Stimulated activated CD4-positive, alpha-beta T cell treated with anti-CD3 and anti-CD28 coated beads, Interleukin-12 subunit alpha, Interleukin-12 subunit beta, amount 100 ng/mL, for 24 hours (primary cell): ENCODE measurements at places on chromosomes 13 and 19.

GRCh38 chr13:77846173-77846572 is 72.5 kb downstream of the EDNRB start:
- DNase-seq: no peak

- DNase-seq: no peak
Observed at GRCh38 chr19:53541971-53542370, 4.0 kb downstream of the ZNF331 start.

DNA sequence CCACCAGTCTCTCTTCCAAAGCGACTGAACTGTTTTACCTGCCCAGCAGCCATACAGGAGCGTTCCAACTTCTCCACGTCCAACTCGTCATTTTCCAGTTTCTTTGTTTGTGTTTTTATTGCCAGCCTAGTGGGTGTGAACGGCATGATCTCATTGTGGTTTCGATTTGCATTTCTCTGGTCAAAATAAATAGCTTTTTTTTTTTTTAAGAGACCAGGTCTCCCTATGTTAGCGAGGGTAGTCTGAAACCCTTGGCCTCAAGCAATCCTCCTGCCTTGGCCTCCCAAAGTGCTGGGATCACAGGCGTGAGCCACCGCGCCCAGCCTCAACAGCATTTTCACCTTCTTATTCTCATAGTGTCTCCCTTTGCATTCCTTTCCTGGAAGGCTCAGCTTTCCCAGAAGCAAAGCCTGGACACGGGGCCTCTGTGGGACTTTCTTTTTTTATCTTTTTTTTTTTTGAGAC is 4.2 kb upstream of the JSRP1 start:
- no peak for DNase-seq

DNA sequence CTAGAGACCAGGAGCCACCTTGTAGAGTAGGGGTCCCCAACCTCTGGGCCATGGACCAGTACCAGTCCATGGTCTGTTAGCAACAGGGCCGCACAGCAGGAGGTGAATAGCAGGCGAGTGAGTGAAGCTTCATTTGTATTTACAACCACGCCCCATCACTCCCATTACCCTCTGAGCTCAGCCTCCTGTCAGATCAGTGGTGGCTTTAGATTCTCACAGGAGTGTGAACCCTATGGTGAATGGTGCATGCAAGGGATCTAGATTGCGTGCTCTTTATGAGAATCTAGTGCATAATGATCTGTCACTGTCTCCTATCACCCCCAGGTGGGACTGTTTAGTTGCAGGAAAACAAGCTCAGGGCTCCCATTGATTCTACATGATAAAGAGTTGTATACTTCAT is 303.6 kb downstream of the KCNRG start:
- no peak for DNase-seq

DNA sequence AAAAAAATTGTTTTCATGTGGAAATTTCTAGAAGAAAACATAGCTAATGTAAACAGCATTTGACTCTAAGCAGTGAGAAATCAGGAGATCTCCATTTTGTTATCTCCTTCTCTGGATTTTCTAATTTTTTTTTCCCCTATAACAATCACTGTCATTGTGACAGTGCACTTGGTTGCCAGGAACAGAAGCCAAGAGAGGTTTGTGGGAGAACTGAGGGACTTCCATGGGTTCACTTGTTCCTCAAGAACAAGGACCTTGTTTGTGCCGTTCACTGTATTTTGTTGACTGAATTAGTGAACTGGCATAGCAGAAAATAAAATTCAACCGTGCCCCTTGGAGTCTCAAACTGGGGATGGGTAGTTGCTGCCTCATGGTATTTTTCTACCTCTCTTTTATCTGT is 17.1 kb downstream of the SHISA7 start:
- DNase-seq: no peak

DNA sequence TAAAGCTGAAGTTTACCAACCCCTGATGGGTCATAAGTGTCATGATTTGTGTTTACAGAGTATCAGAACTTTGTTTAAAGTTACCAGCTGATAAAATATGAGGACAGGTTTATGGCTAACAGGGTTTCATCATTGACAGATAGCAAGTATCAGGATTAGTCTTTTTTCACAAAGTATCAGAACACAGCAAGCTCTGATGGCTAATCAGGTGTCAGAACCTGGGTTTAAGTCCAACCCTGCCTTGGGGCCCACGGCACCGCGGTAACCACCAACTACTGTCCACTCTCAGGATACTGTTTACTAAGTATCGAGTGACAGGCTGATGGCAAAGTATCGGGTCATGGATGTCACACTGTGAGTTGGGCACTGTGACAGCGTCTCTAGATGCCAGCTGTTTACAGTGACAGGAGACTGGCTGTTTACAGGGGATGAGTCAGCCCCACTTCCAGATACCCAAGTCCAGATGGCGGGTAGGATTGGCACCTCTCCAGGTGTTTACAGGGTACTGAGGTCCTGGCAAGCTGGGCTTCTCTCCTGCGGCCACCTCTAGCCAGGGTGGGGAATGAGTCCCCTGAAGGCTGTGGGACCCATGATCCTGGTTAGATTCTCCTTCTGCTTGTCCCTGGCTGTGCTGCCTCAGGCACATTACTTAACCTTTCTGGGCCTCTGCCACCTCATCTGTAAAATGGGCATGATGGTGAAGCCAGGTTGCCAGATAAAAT is 21.8 kb downstream of the ARRDC2 start:
- DNase-seq: no peak

- no peak for DNase-seq
Observed at GRCh38 chr19:48997972-48998371, 4.3 kb downstream of the RUVBL2 start.

DNA sequence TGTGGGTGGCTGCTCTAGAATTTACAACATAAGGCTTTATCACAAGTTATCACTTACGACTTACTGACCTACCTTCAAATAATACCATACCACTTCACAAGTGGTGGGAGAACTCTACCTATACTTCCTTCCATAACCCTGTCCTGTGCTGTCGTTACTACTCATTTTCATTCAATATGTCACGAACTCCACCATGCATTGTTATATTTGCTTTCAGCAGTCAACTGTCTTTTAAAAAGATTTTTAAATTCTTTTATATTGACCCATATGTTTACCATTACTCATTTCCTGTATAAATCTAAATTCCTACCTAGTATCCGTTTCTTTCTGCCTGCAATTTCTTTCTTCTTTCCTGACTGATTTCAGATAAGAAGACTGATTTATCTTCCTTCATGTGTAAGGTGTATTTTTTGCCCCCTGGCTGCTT is 200.0 kb downstream of the KLF12 start:
- DNase-seq: no peak

DNA sequence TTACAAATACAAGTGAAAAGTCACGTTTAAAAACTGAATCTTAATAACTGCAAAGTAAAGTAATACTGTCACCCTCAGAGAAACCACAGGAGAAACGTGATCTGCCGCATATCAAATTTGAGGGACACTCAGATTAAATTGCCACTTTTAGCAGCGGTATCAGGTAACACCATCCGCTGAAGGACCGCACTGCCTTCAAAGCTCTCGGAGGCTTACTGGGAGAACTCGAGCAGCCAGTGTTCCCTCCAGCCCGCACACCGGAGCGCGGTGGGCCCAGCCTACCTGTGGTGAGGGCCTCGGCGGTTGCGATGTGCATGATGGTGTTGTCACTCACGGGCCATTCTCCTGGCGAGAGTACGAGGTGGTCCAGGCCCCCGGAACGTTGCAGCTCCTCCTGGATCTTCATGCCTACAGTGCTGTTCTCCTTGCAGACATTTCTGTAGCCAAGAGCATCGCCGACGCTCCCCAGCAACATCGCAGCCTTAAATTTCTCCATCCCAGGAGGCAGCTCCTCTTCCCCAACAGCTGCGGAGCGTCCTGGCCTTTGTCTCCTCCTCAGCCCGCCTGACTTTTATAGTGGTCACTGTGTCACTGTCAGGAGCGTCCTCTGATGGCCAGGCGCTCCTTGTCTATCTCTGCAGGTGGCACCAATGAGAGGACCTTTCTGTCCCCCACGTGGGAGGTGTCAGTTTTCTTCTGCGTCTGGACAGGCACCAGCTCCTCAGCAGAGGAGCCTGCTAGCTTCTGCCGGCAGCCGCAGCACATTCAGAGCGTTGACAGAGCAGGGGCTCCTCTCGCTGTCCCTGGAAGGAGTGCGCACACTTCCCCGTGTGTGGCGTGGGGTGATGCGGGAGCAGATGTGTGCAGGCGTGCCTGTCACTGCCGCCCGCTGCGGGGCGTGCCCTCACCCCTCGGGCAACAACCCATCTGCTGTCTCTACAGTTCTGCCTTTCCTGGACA is at the start of gene ADPRHL1:
Gene ADPRHL1 (minus strand): TSS at position 547 of the 960 bp plus-strand sequence. CDS start 51 bp downstream, at position 496.
- no peak for DNase-seq

GRCh38 chr19:35205733-35206323 is 22.7 kb downstream of the FAM187B start:
- no peak for DNase-seq

DNA sequence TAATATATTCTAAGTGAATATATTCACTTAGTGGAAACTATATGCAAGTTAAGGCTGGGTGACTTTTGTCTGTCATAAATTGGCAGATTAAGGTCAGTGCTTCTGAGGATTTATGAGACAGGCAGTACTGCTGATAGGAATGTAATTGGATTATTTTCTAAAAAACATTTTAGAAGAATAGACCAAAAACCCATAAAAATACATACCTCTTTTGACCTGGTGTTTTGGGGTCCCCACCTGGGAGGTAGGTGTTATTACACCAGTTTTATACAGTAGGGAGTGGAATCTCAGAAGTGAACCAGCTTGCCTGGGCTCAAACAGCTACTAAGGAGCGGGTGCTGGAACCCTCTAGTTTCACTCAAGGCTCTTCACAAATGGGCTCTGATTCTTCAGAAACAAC is 25.3 kb downstream of the COG3 start:
- DNase-seq: no peak

GRCh38 chr13:80603351-80603750 is 262.4 kb upstream of the SPRY2 start:
- no peak for DNase-seq

DNA sequence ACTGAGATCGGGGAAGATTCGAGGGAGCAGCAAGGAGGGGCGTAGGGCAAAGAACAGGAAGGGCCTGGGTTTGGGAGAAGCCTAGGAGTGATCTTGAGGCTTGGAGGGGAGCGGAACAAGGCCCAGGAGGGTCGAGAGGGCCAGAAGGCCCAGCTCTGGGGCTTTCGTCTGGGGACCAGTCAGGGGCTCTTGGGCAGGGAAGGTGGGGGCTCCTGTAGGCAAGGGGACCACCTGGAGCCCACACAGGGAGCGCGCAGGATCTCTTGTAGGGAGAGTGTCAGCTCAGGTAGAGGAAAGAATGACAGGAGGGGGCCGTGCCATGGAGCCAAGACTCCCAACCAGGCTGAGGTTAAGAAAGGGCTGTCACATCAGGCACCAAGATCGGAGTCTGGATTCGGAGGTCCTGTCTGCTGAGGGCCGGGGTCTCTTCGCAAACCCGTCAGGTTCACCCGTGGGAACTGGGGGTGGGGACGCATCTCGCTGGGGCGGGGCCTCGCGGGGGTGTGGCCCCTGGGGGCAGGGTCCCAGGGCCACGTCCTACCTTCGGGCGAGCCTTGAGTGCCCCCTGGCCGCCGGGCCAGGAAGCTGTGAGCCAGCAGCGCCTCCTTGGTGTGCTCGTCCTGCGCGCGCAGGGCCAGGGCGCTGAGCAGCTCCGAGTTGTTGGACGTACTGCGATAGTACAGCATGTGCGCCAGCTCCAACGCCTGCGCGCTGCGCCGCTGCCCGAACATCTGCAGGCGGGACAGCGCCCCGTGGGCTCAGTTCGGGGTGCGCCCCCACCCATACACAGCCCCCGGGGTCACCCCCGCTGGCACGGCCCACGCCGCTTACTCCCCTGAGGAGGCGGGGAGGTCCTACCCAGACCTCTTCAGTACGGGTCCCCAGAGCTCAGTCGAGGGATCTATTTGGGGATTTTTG is 8.4 kb downstream of the EMP3 start:
- peak; percentile 79 for DNase-seq

- DNase-seq: no peak
Observed at GRCh38 chr13:113547238-113547971, 37.1 kb upstream of the TFDP1 start.

GRCh38 chr13:85896516-85897450 is 97.6 kb upstream of the SLITRK6 start:
- no peak for DNase-seq

GRCh38 chr19:16861834-16862233 is 27.0 kb upstream of the F2RL3 start:
- no peak for DNase-seq

GRCh38 chr19:37899966-37900365 is 6.4 kb downstream of the WDR87 start:
- no peak for DNase-seq

DNA sequence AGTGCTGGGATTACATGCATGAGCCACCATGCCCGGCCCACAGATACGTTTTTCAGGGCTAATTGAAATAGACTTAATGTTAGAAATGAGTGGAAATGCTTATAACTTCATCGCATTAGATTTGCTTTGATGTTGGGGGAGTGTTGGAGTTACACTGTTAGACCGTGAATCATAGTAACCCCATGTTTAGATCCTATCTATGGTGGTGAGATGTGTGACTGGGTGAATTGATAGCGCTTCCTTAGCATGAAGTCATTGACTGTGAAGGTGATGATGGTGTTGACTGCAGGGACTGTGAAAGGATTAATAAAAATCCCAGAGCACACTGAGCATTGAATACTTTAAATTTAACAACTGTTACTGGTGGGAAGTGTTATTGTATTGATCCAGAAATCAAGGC is 1.7 kb downstream of the ZNF264 start:
- no peak for DNase-seq

DNA sequence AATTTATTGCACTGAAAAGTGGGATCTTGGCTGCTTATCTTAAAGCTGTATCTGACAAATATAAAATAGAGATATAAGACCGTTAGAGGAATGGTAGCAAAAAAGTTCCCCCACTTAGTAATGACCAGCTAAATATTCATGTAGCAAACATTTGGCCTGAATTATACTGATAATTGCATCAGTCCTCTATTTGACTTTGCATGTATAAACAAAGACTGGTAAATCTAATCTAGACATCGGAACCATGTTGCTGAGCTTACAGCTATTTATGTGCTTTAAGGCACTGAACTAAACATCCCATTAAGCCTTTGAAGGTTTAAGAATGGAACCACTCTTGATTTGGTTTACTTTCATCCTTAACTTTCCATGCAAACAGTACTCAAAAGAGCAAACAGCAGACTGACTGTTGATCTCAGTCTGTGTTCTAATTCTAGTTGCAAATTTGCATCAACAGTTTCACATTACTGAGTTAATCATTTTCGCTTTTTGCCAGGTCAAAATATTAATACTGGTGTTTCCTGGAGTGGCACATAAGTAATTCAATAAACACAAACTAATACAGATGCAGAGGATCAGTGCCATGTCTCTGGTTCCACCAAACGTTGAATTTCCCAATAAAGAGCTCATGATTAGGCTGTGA is 203.5 kb upstream of the HTR2A start:
- no peak for DNase-seq

- DNase-seq: no peak
Observed at GRCh38 chr19:22622901-22623840, 11.0 kb upstream of the ZNF492 start.

GRCh38 chr13:113129921-113130750 is 7.5 kb downstream of the F10 start:
- peak; percentile 31 for DNase-seq

DNA sequence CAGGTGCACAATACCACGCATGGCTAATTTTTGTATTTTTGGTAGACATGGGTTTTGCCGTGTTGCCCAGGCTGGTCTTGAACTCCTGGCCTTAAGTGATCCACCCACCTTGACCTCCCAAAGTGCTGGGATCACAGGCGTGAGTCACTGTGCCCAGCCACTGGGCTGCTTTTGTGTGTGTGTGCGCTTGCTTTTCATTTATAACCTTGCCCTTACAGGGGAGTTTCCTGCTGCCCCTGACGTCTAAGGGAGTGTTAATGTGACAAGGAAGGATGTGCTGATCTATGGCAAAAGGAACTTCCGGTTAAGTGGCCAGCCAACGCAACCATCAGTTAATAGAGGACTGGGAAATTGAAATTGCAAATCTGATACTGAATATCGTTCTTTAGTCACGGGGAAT is 57.7 kb downstream of the ING1 start:
- no peak for DNase-seq
